ENCODE measurements at places on chromosomes 3 and 15.

DNA sequence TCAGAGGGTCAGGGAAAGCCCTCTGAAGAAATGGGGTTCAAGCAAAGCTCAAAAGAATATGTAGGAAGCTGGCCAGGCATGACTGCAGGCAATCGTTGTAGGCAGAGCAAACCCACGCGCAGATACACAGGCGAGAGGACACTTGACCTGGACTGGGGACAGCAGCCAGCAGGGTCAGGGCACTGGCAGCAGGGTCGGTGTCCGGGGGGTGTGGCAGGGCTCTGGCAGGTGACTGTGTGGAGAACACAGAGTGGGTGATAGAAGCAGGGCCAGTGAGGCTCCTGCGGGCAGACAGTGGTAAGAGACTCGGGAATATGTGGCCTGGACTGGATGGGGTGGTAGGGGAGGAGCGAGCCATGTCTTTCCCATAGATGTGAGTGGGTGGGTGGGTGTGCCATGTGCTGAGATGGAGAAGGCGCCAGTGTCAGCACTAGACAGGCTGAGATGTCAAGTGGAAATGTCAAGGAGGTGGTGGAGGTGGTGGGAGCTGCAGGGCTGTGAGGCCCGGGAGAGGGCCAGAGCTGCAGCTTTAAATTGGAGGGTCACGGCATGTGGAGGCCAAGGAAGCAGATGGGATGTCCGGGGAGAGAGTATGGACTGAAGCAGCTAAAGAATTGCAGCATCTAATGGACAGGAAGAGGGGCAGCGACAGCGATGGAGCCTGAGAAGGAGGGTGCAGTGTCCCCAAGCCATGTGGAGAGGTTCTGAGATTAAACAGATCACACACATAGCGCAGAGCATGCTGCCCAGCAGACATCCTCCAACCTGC, 13.4 kb downstream of the TMEM43 start:
- DNase-seq: no peak

- no peak for DNase-seq
Observed at GRCh38 chr3:160569894-160570652, 4.7 kb upstream of the KPNA4 start.

- no peak for DNase-seq
Observed at GRCh38 chr3:134956395-134956794, 161.3 kb downstream of the EPHB1 start.

DNA sequence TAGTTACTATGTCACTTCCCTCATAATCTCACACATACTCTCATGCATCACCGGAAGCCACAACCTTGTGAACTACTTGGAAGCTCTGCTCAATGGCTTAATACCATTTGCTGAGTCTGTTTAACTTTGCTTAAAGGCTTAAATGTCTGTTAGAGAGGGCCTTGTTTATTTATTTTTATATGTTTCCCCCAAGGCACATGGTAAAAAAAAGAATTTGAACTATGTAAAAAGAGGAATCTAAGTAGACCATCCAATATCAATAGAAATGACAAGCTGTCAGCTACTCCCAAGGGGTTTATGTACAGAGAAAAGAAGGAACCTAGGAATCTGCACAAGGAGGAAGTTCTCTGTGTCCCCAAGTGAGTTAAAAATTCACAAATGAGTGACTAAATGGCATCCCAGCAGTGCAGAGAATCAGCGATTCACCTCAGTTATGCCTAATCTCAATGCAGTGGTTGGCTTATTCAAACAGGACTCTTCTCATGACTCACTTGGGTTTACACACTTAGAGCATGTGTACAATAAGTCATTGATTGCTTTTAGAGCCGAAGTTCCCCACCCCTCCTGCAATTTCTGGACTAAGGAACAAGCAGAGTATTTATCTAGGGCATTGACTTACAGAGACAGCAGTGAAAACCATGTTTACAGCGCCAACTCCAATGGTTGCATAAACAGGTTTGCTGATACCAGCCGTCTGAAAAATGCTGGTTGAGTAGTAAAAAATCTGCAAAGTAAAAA, 24.4 kb downstream of the SLC2A2 start:
- DNase-seq: no peak

DNA sequence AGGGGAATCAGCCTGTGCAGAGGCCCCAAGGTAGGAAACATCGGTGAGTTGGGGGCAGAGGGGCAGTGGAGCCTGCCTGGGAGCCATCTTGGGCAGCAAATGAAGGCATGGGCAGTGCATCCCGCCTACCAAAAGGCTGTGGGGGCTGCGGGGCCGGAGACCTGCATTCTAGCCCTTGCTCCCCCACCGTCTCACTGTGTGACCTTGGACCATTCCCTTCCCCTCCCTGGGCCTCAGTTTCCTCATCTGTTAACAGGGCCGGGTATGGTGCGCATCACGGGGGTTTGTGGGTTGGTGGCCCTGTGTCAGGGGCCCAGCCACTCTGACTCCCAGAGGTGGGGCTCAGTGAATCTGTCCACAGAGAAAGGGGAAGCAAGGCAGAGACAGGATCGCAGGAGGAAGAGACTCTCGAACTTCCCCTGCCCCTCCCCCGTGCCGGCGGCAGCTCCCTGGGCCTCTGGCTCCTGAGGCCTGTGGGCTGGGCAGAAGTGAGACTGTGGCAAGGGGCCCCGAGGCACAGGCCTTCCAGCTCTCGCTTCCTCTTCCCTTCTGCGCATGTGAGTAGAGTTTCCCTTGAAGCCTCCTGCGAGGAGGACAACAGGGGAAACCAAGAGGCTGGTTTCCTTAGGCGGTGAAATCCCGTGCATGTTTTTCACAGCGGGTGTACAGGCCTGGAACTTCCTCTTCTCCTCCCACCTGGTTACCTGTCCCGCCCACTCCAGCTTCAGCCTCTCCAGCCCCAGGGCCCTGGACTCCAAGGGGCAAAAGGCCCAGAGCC, 42.9 kb downstream of the IDH2 start:
- DNase-seq: no peak

GRCh38 chr3:112709911-112710310, 69.0 kb upstream of the CCDC80 start:
- no peak for DNase-seq

DNA sequence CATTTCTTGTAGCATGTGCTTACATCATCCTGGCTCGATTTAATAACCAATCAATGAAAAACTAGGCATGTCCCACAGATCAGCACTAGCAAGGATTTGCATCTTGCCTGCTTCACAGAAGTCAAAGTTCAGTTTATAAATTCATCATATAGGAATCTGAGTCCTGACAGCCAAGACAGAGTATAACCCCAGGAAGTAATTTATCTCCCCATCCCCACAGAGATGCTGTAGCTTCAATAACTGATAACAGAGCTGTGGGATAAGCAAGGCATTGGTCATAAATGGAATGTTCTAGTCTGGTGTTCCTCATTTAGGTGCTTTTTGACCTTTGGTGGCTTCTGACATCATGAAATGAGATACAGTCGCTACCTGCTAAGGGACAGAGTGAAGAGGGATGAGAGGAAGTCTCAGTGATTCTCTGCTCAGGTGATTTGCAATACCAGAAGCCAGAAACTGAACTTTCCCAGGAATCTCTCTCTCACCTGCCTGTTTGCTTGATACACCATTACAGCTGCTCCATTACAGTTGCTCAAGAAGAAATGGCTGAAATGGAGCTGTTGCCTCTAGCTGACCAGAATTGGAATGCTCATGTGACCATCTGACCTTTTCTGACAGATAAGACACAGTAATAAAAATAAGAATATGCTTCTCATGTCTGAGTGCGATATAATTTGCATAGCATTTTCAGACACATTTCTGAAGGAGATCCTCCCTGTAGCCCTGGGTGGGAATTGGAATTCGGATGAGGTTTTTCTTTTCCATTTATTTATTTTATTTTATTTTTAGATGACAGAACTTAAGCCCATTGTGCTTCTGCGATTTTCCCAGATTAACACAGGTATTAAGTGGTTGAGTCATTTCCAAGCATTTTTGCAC, 217.1 kb upstream of the KCNMB2 start:
- no peak for DNase-seq

- no peak for DNase-seq
Observed at GRCh38 chr15:87357637-87358313, 898.8 kb downstream of the NTRK3 start.

DNA sequence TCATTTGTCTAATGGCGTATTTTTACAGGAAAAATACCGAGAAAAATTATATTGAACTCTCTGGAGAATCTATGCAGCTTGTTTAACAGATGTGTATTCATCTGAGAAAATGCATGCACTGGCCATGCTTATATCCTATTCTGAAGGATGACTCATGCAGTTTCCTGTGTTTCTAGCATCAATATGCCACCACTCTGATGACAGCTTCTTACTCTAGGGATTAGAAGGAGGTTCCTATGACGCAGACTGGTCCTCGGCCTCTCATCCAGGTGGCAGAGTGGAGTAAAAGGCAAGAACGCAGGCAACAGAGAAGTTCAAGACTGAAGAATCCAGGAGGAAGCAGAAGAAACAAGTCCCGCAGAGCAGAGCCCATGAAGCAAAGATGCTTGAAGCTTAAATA, 910.0 kb upstream of the ROBO1 start:
- no peak for DNase-seq

DNA sequence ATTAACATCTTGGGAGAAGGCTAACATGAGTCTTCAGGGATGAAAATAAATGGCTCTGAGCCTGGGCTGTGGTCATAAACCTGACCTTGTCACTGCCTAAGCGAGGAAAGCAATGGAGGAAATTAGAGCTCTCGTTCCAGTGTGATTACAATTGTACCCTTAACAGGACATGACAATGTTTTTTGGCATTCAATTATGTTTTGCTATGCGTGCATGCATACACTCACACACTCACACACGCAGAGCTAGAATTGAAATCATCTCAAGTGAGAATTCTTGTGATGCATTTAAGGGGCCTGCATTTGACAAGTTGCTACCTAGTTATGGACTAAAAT, 24.1 kb downstream of the ZNF80 start:
- DNase-seq: no peak

- DNase-seq: peak; percentile 81
Observed at GRCh38 chr3:186614597-186615483, 2.0 kb downstream of the AHSG start.

- no peak for DNase-seq
Observed at GRCh38 chr3:69161587-69162307, 39.4 kb upstream of the LMOD3 start.

DNA sequence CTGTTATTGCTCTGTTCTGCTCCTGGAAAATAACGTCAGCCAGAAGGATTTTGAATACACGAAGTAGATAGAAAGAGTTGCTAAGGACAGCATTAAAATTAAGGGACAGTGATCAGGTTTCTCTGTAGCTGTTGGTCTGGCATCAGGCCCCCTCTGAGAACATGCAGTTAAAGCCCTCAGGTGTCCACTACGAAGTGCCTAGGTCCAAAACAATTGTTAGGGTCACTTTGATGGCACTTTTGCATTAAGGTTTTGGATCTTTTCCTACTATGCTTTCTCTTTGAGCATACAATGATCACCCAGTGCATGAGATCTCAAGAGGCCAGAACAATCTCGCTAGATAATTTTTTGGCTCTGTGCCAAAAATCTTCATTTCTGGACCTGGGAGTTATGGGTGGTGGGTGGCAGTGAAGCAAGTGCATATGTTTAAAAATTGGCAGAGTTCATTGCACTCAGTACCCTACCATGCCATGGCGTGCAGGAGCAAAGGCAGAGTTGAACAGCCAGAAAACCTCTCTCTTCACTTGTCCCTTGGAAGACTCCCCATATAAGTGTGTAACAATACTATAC, 797.6 kb downstream of the ROBO2 start:
- no peak for DNase-seq

GRCh38 chr15:68725736-68726135, 95.0 kb downstream of the ANP32A start:
- DNase-seq: no peak

- DNase-seq: no peak
Observed at GRCh38 chr15:68833700-68834331, 13.1 kb upstream of the ANP32A start.

GRCh38 chr3:119420196-119420595, 43.2 kb downstream of the TMEM39A start:
- DNase-seq: no peak

GRCh38 chr15:29162411-29162810, 107.2 kb downstream of the NSMCE3 start:
- DNase-seq: no peak

GRCh38 chr15:70566047-70566835, 197.1 kb downstream of the UACA start:
- DNase-seq: no peak

DNA sequence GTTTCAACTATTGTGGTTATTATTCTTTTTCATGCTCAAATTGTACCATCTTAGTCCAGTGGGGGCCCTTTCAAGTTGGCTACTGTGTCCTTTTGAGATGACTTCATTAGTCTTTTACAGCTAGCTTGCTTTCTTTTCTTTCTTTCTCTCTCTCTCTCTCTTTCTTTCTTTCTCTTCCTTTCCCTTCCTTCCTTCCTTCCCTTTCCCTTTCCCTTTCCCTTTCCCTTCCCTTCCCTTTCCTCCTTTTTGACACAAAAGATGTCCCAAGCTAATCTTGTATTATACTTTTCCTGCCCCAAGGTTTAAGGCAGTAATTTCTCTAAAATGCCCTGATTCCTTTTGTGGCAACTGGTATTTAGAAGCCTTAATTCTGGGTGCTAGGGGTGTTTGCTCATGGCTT, 213.0 kb upstream of the TBC1D5 start:
- DNase-seq: no peak

GRCh38 chr3:159045279-159045885, 243.5 kb downstream of the MFSD1 start:
- no peak for DNase-seq

DNA sequence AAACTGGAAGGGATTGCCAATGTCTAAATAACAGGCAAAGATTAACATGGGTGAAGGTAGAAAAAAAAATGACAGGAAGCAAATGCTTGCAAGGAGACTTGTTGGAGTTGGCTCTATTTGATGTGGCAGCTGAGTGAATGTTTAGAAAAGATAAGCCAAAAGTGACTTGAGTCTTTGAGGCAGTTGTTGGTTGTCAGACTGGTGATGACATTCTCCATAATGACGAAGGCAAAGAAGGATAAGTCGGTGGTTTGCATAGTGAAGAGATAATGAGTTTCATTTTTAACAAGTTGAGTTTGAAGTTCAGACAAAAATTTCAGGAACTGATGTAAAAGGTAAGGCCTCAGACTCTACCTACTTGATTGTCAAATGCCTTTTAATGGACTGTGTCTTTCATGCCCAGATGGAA, 704.1 kb upstream of the SGO1 start:
- DNase-seq: no peak

DNA sequence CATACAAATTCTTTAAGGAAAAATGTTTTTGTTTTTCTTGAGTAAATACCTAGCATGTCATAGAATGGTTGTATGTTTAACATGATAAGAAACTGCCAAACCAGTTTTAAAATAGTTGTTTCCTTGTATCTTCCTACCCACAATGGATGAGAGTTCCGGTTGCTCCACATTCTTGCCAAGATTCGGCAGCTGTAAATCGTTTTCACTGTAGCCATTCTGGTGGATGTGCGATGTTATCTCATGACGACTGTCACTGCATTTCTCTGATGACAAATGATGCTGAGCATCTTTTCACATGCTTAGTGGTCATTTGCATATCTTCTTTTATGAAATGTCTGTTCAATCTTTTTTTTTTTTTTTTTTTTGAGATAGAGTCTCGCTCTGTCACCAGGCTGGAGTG, 36.6 kb upstream of the SH3GL3 start:
- DNase-seq: no peak

DNA sequence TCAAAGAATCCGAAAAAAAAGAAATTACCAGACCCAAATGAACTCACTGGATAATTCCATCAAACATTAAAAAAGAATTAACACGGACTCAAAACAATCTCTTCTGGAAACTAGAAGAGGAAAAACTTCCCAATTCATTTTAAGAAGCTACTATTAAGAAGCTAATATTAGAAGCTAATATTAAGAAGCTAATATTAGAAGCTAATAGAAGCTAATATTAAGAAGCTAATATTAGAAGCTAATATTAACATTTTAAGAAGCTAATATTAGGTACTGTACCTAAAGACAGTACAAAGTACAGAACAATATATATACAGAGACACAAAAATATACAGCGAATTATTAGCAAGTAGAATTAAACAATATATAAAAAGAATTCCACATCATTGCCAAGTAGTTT, 35.9 kb downstream of the HERC2 start:
- no peak for DNase-seq

Data from iPS DF 6.9 (cell line).